Left colon (tissue), 2 donors: ENCODE measurements at places on chromosomes 7 and 10. TPM values are rescaled to one million over a fixed set of nuclear protein-coding genes. Genes with fewer than 3 reads are reported as not detected.

- no peak for DNase-seq
Measured at GRCh38 chr10:4677296-4678021, 148.5 kb upstream of the AKR1E2 start.

DNA sequence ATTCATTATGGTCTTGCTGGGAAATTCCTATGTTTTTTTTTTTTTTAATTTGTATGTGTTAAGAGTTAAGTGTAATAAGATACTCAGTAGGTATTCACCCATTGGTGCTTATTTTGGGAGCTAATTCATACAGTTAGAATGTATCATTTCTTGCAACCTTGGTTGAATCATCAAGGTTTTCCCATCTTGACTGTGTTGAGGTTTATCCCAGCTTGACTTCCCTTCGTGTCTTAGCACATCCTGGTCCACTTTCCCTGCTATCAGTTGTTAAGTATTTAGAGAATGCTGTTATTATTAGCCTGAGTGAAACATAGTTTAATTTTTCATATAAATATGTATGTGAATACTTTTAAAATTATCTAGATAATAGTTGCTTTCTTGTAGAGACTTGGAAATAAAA is 20.8 kb downstream of the RALA start:
- DNase-seq: no peak

GRCh38 chr10:1361411-1362105 is 305.4 kb downstream of the WDR37 start:
- DNase-seq: no peak

GRCh38 chr10:4431114-4431863 is 394.7 kb upstream of the AKR1E2 start:
- no peak for DNase-seq

DNA sequence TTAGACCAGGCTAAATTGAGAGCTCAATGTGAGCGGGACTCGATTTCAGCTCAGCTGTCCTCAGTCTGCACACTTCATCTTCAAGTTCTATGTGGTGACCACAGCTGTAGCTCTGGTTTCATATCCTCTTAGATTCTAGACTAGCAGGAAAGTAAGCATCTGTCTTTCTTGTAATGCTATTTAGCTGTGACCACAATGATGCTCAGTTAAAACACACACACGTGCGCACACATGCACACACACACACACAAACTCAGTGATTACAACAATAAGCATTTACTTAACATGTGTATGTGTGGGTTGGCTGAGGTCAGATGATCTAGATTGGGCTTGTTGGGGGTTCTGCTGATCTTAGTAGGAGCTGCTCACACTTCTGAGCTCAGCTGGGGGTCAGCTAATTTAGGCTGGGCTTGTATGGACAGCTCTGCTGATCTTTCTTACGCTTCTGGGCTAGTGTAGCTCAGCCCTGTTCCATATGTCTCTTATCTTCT is 82.5 kb downstream of the ZNF365 start:
- no peak for DNase-seq

DNA sequence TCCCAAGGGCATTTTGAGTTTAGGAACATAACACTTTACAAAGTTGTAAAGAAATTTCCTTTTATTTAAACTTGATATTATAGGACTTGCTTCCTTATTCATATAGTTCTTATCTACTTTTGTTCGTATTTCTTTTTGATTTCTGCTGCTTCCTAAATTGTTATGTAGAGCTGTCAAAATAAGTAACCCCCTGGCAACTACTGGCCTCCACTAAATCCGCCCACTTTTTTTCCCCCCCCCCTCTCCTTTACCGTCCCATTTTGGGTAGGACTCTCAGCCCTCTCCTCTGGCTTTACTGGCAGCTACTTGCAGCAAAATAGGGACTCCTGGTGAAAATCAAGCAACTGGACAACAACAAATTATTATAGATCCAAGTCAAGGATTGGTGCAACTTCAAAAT is 1.1 kb downstream of the SP4 start:
- no peak for DNase-seq

TRIM73 gene
- total RNA-seq: 4.2 TPM

BLOC1S2 gene
- 16.1 TPM for total RNA-seq

KIFBP gene
- 21.2 TPM for total RNA-seq

LBX1 gene
- not detected for total RNA-seq

UNCX gene
- total RNA-seq: not detected

KCNH2 gene
- total RNA-seq: 0.92 TPM

SVIL gene
- total RNA-seq: 66.6 TPM
